ENCODE measurements at places on chromosomes 4 and X.

- no peak for DNase-seq
Measured at GRCh38 chr4:95660719-95661118, 111.9 kb upstream of the UNC5C start.

DNA sequence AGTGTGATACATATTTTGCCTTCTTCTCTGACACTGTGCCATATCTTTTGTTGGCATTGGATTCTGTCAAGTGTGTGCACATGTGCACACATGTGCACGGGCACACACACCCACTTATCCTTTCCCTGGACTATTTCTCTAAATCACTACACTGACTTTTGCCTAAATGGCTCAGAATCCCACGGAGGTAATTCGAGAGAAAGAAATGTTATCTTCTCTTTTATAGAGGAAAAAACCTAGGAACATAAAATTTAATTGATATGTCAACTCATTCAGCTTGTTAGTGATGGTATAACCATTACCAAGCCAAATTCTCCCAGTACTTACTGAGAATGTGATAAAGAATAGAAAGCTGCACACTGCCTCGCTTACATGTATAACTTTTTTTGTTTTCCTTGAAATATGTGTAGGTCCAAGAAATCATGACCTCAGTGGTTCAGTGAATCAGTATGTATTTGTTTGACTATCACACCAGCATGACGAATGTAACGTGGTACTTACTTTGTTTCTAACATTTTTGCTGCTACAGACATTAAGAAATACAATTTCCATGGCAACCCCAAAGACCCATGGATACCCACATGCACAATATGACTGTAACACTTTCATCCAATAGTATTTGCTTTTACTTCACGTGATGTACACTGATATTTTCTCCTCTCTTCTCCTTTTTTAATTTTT lies 163.0 kb downstream of the PCDH7 start:
- no peak for DNase-seq

DNA sequence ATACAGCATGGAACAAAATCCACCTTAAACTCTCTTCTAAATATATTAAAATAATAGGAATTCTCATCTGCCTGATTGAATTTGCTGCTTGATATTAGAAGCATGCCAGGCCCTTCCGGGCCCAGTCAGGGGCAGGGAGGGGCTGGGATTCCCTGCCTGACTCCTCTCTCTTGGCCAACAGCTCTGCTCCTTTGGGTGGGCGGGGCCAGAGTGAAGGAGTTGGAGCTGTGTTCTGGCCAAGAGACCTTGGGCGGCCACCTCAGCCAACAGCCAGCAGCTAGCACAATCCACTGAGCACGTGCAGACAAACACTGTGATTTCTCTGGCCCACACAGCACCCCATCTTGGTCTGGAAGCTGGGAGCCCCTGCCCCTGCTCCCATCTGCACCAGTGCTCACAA lies 140.3 kb downstream of the PJA1 start:
- no peak for DNase-seq

DNA sequence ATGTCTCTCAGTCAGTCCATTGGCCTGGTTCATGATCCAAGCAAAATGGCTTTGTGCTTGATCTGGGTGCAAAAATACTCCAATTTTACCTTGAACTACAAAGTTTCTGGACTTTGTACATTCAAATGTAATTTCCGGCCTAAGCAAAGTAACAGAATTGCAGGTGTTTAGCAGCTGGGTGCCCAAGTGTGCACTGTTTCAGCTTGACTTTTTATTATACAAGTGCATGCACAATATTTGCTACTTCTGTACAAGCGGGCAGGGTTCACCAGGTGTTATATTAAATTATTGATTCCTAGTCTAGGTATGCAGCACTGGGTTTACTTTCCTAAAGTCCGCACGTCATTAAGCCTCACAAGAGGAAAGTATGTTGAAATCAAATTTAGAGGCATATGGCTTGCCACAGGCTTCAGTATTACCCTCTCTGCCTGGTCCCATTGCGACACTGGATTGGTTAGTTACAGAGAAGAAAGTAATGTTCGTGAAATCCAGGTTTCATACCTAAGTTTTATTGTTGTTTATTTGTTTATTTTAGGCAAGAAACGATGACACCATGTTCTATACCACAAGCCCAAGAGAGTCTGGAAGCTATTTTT lies 376.9 kb upstream of the CTSO start:
- no peak for DNase-seq

DNA sequence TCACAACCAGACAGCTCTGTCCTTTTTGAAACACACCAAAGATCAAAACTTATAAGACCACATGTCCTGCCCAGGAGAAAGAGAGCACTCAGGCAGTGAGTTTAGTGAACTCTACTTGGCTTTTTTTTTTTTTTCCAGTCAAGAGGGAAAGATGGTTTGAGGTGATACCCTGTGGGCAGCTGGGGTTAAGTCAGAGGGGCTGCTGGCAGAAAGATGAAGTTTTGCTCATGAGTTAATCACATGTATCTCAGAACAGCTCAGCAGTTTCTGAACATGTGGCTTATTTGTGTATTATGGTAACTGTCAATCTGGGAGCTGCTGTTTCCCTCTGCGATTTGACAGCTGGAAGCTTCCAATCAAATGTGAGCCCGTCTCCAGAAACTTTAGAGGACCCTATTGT lies 56.4 kb upstream of the MAP3K15 start:
- DNase-seq = peak; percentile 5

DNA sequence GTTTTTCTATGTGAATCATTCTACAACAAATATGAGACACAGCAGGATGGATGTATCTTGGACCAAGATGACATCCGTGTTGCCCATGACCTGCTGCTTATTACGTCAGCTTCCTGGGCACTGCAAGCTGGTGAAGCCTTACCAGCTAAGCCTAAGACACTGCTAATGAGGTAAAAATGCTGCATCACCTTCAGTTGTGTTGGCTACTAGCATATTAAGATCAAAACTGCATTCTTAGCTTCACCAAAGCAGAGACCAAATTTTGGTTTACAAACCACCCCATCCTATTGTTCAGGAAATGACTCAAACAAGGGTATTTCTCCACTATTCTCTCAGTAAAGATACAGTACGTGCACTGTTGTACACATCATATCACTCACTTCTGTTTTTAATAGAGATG lies 50.3 kb downstream of the MAML3 start:
- DNase-seq = peak; percentile 49

GRCh38 chrX:71315917-71316316 lies 14.4 kb downstream of the ITGB1BP2 start:
- no peak for DNase-seq

DNA sequence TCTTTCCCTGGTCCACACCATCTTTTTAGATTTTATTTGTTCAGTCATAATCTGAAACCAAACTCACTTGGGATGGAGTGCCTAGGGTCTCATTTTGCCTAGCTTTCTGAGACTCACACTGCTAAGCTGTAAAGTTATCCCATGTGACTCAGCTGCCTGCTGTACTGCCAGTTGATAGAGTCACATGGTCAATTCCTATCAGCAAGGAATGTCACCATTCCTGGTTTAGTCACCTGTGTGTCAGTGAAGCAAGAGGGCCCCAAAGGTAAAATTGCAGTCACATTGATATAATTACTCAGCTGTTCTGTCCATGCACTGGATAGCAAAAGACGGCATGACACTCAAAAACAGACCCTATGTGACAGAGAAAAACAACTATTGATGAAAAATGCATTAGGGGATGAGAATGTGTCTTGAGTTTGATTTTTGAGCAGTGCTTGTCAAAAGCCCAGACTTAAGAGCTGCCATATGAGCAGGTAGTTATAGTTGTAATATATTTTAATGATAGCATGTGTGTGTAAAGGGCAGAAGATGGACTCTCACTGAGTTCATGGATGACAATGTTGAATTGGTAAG lies 413.2 kb downstream of the PPARGC1A start:
- no peak for DNase-seq

- no peak for DNase-seq
Measured at GRCh38 chr4:44425614-44426208, 22.9 kb downstream of the KCTD8 start.

GRCh38 chr4:2650276-2650675 lies 105.9 kb downstream of the TNIP2 start:
- no peak for DNase-seq

GRCh38 chr4:159015841-159016240 lies 87.0 kb upstream of the RAPGEF2 start:
- DNase-seq = no peak

DNA sequence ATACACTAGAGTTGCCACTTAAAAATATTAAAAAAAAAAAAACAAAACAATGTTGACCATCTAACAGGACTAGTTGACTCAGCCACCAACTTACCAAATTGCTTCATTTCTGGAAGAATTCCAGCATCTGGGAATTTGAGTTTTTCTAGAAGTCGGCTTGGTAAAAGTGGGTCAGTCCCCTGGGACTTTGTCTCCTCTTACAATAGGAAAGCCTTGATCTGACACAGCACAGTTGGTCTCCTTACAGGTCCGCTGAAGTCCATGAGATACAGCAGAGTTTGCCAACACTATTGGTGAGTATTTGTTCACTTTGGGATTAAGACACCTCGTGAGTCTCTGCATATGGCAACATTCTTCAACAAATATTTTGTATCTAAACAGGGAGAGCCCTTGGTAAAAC lies 18.2 kb upstream of the DDIT4L start:
- DNase-seq = no peak

DNA sequence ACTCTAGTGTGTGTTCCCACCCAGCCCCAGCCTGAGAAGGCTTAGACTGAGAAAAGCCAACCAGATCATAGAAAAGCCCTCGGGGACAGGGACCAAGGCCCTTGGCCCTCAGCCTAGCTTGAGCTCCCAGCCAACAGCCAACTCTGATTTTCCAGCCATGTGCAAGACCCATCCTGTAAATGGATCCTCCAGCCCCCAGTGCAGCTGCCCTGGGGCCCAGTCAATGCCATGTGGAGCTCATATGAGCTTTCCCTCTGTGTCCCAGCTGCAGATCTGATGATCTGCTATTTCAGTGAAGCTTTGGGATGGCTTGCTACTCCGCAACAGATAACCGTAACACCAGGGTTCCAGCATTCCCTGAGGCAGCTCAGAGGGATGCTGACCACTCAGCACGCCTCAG lies 40.5 kb upstream of the CDKN2AIP start:
- no peak for DNase-seq

DNA sequence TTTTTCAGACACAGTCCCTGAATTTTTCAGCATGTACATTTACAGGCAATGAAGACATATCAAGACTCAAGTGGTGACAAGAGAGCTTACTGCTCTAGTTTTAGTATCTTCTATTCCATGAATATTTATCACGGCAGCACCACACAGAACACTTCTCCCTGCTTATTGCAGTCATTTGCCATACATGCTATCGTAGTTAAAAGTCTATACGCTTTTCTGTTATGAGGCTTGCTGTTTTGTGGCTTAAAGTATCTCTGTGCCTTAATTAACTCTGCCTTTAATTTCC lies 65.4 kb upstream of the GK2 start:
- no peak for DNase-seq

DNA sequence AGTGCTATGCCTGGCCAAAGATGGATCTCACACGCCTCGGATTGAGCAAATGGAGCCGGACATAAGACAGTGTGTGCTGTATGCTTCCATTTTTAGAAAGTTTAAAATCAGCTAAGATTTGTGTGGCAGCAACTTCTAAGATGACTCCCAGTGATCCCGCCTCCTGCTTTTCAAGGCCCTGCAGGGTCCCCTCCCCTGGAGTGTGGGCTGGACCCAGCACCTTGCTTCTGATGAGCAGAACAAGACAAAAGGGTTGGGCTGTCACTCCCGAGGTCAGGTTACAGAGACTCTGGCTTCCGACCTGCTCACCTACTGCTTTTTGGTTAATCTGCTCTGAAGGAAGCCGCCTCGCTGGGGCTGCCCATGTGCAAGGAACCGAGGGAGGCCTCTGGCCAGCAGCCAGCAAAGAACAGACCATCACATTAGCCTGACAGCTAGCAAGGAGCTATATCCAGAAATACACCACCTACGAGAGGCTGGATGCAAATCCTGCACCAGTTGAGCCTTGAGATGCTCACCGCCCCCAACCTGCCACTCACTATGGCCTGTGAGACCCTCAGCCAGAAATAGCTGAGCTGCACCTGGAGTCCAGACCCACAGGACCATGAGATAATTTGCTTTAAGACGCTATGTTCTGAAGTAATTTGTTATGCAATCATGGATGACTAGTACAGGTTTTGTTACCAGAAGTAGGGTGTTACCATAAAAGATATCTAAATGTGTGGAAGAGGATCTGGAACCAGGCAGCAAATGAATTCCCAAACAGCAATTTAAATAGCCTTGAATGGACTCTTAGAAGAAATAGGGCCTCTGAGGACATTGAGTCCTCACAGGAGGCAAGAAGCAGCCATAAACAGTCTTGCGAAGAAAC lies 47.6 kb downstream of the CRMP1 start:
- DNase-seq = no peak

- DNase-seq = no peak
Measured at GRCh38 chrX:87583679-87584078, 66.1 kb downstream of the KLHL4 start.

DNA sequence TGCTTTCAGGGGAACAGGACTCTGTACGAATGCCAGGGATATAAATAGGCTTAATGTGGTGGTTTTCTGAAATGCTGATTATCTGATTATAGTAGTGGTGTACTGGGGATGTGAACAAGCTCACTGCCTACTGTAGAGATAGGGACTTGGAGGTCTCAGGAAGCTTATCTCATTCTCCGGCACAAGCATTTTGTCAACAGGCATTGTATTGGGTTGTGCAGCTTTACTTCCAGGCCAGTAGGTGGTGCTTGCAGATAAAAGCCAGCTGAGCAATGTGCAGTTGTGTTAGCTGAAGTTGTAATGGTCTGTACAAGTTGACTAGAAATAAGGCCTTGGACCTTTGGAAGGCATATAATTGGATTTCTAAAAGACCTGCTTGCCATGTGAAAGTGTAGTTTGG lies 49.5 kb upstream of the TMLHE start:
- no peak for DNase-seq

- no peak for DNase-seq
Measured at GRCh38 chr4:146336410-146336807, 122.1 kb downstream of the REELD1 start.

DNA sequence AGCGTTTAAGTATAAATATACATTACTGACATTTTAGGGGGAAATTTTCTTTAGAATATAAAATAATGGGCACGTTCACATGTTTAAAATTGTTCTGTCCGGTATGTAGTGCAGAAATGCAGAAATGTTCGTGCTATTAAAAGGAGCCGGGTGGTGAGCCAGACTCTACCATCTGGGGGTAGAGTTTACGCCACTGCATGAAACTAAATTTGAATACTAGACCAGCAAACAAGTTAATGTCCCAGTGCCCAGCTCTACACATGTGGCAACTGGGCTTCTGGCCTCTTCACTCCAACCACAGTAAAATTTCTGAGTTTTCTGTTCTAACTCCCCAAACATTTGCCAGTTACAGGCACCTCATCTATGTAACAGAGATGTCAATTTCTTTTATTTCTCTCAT lies 1453.3 kb upstream of the TENM3 start:
- DNase-seq = no peak

GRCh38 chr4:613126-613525 lies 12.2 kb upstream of the PDE6B start:
- DNase-seq = no peak

- DNase-seq = no peak
Measured at GRCh38 chrX:68991691-68992345, 163.0 kb downstream of the EFNB1 start.
